Activated CD4-positive, alpha-beta memory T cell treated with anti-CD3 and anti-CD28 coated beads for 36 hours (primary cell): ENCODE measurements at places on chromosomes 4 and X. TPM values are rescaled to one million over a fixed set of nuclear protein-coding genes. Genes with fewer than 3 reads are reported as not detected.
A peak's percentile ranks its signal among the peaks of the same experiment; 100 is the strongest.

DNA sequence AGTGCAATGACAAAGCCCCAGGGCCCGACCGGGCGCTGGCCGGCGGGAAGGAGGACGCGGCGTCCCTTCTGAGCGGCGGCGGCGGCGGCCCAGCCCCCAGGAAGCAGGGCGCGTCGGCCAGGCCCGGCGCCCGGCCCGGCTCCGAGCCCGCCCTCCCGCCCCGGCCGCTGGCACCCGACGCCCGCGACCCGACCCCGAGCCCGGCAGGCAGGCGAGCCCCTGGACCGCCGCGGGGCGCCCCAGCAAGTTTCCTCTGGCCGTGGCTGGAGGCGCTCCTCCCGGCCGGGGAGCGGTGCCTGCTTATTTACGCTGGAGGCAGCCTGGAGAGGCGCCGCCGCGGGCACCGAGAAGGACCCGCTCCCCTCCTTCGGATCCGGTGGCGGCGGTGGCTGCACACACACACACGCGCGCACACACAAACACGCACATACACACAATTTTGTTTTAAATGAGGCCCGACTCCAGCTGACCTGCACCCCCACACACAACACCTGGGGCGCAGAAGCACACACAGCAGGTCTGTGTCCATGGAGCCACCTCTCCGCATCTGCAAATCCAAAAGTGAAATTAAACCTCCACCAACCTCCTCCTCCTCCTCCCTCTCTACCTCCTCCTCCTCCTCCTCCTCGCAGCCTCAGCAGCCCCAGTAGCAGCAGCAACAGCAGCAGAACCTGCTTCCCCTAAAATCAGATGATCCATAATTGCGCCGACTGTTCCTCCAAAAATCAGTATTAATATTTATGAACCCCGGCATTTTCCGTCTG lies 669 bp downstream of the IRF2 start:
- peak overlapping the region; percentile 99 for H3K4me3 ChIP-seq
- peak overlapping the region; percentile 100 for H3K27ac ChIP-seq
- H3K27me3 ChIP-seq = no peaks in the 10 kb centered on the region
- H3K4me1 ChIP-seq = peaks cover 51% of the 10 kb centered on the region

DNA sequence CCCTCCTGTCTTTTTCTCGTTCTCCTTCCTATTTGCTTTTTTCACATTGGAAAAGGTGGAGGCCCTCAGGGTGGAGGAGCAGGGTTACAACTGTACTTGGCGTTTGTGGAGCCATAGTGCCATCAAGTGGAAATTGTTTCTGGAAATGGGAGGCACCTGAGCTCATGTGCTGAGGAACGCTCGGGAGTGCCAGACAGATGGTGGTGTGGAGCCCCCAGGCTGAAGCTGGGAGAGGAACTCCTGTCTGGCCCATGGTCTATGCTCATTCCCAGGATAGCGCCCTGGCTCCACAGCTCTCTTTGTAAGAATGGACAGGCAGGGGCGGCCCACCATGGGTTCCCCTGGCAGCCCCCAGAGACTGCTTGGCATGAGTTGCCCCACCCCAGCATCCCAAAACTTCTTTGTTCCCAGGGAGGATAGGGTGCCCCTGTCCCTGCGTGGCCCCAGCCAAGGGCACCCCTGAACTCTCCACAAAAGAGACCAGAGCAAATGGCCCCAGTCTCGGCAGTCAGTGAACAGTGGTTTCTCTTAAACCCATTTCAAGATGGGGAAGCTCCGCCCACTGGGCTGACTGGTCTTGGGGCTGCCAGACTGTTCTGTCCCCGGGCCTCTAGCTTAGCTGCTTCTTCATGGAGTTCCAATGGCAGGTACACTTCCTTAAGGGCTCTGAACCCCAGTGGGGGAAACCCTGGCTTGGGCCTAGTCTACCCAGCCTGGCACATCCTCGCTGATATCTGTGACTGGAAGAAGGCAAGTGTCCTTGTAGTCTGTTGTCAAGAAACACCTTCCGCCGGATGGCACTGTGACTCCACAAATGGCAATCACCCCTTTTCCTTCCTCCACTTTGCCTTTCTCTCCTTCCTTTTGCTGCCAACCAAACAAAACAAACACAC lies 70.1 kb downstream of the NBDY start:
- H3K27ac ChIP-seq = peak overlapping the region; percentile 31
- DNase-seq = no peak
- H3K4me3 ChIP-seq = no peak overlapping the region
- peaks cover 3% of the 10 kb centered on the region for H3K36me3 ChIP-seq
- H3K4me1 ChIP-seq = peaks cover 50% of the 10 kb centered on the region

- no peak for DNase-seq
- H3K4me3 ChIP-seq = no peak overlapping the region
- H3K27me3 ChIP-seq = no peaks in the 10 kb centered on the region
- H3K4me1 ChIP-seq = no peaks in the 10 kb centered on the region
These were observed 67.9 kb upstream of the CAPN6 start for GRCh38 chrX:111338095-111338698.

The DDIT4L gene
- total RNA-seq = 0.34 TPM

The ADH1A gene
- not detected for total RNA-seq

GRCh38 chr4:95091272-95091671 lies 333.5 kb downstream of the BMPR1B start:
- DNase-seq = no peak
- no peak overlapping the region for H3K27ac ChIP-seq
- peaks cover 4% of the 10 kb centered on the region for H3K27me3 ChIP-seq
- H3K4me1 ChIP-seq = no peaks in the 10 kb centered on the region

DNA sequence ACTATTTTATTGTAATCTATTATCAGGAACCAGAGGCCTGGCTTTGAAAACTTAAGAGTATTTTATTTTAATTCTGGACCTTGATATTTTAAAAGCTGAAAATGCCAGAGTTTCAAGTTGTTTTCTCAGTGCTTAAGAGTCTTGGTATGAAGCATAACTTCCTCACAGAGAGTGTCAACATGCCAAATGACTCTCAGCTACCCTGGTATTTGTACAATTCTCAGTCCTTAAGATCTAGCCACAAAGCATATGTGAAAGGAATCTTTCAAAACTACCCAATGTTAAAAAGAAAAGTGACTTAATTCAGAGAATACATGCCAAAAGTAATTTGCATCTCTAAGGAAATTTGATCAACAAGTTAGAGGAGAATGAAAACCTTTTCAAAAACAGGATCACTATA lies 171.9 kb downstream of the DKK2 start:
- H3K27me3 ChIP-seq = no peaks in the 10 kb centered on the region
- no peaks in the 10 kb centered on the region for H3K4me1 ChIP-seq
- H3K27ac ChIP-seq = no peak overlapping the region

DNA sequence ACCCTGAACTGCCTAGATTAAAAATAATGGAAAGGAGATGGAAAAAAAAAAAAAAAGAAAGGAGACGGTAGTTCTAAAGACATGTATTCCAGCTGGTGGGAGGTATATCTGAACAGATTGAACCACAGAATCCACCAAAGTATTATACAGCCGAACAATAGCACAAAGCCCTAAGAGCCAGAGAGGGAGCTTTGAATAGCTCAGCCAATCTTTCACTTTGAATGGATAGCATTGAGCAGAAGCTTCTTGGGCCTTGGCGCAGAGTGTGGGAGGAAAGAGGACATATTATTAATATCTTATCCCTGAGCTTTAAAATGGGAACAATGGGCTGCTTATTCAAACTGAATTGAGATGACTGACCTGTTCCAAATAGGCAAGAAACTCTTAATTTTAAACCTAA lies 147.8 kb upstream of the PAQR3 start:
- no peaks in the 10 kb centered on the region for H3K27me3 ChIP-seq
- H3K4me3 ChIP-seq = no peak overlapping the region
- H3K27ac ChIP-seq = no peak overlapping the region
- H3K36me3 ChIP-seq = no peaks in the 10 kb centered on the region

DNA sequence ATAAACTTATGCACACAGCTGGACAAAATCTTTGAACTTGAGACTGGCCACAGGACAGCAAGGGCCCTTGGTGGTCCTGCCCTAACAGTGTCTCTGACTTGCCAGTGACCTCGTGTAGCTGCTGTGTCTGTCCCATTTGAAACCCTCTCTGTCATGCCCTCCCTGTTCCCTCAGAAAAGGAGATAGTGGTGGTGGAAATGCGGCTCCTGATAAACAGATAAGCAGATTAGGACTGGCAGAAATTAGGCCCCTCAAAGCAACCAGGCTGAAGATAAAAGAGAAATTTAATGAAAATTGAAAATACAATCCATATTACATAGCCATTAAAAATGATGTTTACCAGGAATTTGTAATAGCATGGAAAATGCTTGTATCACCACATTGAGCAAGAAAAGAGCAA lies 136.6 kb upstream of the ATP6AP2 start:
- H3K27ac ChIP-seq = no peak overlapping the region
- H3K4me1 ChIP-seq = peaks cover 5% of the 10 kb centered on the region
- H3K4me3 ChIP-seq = no peak overlapping the region
- no peaks in the 10 kb centered on the region for H3K36me3 ChIP-seq
- H3K27me3 ChIP-seq = no peaks in the 10 kb centered on the region

GRCh38 chr4:10944321-10944720 lies 259.8 kb upstream of the CLNK start:
- no peaks in the 10 kb centered on the region for H3K36me3 ChIP-seq
- H3K4me1 ChIP-seq = no peaks in the 10 kb centered on the region
- DNase-seq = no peak
- no peak overlapping the region for H3K27ac ChIP-seq

DNA sequence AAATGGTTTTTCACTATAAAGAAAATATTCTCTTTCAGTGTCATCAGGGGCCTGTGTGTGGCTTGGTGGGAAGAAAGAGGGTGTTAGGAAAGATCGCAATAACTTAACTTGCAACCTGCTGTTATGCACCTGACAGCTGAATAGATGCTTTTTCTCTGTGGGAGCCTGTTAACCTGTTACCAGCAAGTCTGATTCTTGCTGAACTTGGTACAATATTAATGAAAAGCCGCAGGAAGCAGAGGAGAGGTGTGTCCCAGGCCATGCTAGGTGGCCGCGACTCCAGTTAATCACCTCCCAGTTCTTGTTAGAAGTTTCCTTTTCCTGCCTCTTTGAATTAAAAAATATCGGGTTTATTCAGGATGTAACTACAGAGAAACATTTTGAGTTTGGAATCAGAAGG lies 494.8 kb upstream of the AGA start:
- no peak overlapping the region for H3K4me3 ChIP-seq
- H3K36me3 ChIP-seq = no peaks in the 10 kb centered on the region
- no peaks in the 10 kb centered on the region for H3K4me1 ChIP-seq

GRCh38 chr4:86401826-86402225 lies 42.0 kb upstream of the MAPK10 start:
- no peak overlapping the region for H3K27ac ChIP-seq
- H3K36me3 ChIP-seq = no peaks in the 10 kb centered on the region
- no peak for DNase-seq
- H3K4me3 ChIP-seq = no peak overlapping the region
- no peaks in the 10 kb centered on the region for H3K27me3 ChIP-seq
- H3K4me1 ChIP-seq = no peaks in the 10 kb centered on the region

The RAB41 gene
- total RNA-seq = not detected

DNA sequence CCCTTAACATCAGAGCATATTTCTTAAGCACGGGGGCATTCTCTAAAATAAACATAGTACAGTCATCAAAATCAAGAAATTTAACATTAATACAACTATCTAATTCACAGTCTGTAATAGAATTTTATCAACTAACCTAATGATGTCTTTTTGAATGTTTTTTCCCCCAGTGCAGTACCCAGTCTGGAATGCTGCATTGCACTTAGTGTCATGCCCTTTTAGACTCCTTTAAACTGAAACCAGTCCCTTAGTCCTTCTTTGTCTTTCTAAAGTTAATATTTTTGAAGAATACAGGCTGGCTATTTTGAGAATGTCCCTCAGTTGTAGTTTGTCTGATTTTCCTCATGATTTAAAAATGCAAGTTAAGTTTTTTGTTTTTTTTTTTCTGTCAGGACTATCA lies 9.5 kb downstream of the ENPEP start:
- no peaks in the 10 kb centered on the region for H3K36me3 ChIP-seq
- H3K4me1 ChIP-seq = peaks cover 5% of the 10 kb centered on the region
- no peak overlapping the region for H3K27ac ChIP-seq
- no peak for DNase-seq
- H3K4me3 ChIP-seq = no peak overlapping the region

DNA sequence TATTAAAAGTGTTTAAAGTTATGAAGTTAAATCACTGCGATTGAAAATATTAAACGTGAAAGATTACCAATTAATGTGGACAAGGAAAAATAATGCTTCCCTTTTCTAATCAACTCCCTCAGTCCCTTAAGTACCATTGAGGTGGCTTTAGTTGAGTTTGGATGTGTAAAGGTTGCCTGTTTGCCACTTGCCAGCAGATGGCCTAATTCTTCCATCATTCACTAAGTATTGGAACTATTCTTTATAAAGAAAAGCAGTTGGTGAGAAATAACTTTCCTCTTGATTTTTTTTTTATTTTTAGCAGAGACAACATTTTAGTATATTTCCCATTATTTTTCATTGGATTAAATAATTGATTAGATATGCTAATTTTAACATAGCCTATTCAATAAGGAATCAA lies 295.9 kb upstream of the TACR3 start:
- no peak overlapping the region for H3K4me3 ChIP-seq
- no peaks in the 10 kb centered on the region for H3K27me3 ChIP-seq
- no peak overlapping the region for H3K27ac ChIP-seq

The AMOT gene
- 1.1 TPM for total RNA-seq
